Stomach (tissue), 19 donors: ENCODE measurements at places on chromosomes 11 and 22. TPM values are rescaled to one million over a fixed set of nuclear protein-coding genes. Genes with fewer than 3 reads are reported as not detected.

DNA sequence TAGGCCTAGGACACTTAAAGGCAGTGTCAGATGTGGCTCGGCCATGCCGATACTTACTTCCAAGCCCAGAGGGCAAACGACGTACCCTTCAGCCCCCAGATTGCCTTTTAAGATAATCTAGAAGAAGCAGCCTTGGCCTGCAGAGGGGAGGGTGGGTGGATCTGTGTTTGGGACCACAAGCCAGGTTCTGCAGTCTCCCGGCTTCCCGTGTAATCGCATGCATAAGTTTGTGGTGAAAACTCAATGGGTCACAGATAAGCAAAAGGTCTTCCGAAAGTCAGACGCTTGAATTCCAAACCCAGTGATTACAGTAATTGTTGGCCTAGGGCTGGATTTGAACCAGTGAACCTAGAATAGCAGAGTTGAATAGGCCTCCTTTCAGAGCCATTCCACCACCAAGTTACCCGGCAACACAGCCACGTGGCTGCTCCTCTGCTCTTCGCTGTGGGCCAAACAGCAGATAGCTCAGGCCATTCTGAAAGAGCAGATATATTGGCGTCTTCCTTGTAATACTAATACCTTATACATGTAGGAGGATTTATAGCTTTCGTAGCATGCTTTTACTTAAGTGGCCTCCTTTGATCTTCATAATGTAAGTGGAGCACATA lies 170.8 kb upstream of the CADM1 start:
- no peak overlapping the region for H3K4me3 ChIP-seq
- H3K27me3 ChIP-seq = no peaks in the 10 kb centered on the region
- no peaks in the 10 kb centered on the region for H3K36me3 ChIP-seq
- no peak overlapping the region for H3K27ac ChIP-seq
- no peaks in the 10 kb centered on the region for H3K4me1 ChIP-seq
- no peak for DNase-seq

DNA sequence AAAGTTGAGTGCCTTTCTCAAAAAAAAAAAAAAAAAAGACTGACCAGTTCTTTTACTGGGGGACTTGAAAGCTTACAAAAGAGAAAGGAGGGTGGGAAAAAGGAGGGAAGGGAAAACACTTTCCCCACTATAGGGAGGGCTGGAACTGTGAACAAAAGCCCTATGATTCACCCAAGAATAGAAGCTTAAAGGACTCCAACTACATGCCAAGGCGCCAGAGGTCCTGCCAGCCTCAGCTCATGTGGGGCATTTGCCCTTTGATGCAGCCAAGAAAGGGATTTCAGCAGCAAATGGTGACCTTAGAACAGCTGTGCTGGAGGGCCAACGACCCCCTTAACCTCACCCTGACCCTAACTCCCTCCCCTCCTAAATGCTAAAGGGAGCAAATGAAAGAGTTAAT lies 160.0 kb downstream of the NTM start:
- no peaks in the 10 kb centered on the region for H3K4me1 ChIP-seq
- peaks cover 1% of the 10 kb centered on the region for H3K27me3 ChIP-seq
- no peaks in the 10 kb centered on the region for H3K36me3 ChIP-seq
- H3K27ac ChIP-seq = no peak overlapping the region
- DNase-seq = peak; percentile 22

DNA sequence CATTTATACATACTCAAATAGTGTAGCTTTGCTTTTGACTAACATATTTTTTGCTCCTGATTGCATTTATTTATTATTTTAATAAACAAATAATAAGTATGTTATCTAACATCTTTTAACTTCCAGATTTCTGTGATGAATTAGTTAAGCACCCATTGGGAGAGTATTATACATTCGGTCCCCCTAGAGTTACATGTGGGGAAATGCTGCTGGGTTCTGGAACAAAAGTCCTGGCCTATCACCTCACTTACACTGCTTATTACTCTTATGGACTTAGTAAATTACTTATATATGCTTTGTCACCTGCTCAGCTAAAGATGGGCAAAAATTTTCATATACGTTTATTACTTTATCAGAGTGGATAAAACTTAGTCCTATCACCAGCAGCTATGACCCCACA lies 1163.0 kb downstream of the FAM181B start:
- H3K27me3 ChIP-seq = no peaks in the 10 kb centered on the region
- H3K4me1 ChIP-seq = no peaks in the 10 kb centered on the region
- no peak overlapping the region for H3K4me3 ChIP-seq
- no peak overlapping the region for H3K27ac ChIP-seq
- no peak for DNase-seq

DNA sequence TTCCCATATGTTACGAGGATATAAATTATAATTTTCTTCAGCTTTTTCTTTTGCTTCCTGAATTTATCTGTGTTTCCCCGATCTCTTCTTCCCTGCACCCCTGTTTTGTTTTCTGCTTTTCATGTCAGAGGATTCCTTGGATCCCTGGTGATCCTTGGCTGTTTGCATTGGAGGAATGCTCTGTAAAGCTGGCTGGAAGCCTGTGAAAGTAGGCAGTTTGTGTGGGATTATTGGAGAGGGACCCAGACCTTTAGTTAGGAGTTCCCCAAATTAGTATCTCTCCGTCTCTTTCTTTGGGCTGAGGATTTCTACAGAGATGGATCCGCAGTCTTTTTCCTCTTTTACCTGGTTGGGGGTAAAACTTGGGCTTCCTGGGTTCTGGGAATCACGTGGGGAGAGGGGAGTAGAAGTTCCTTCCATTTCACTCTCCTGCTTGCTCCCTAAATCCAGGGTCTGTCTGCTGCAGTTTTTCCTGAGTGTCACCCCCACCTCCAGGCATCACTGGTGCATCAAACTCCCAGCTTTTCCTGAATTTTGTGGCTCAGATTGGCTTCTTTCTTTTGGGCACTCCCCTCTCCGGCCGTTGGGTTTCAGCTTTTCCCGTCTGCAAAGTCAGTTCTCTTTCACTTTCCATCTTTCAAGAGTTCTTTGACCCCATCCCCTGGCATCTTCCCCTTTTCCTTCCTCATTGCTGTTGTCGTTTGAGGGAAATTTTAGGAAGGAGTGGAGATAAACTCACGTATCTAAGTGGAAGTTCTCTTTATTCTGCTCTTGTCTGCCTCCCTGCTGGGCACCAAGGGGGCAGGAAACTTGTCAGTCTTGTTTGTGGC lies 79.1 kb upstream of the ALX4 start:
- DNase-seq = no peak
- H3K4me3 ChIP-seq = no peak overlapping the region
- H3K27ac ChIP-seq = no peak overlapping the region
- H3K27me3 ChIP-seq = no peaks in the 10 kb centered on the region

GRCh38 chr11:60265373-60266214 lies 14.9 kb upstream of the MS4A4A start:
- no peaks in the 10 kb centered on the region for H3K36me3 ChIP-seq
- no peaks in the 10 kb centered on the region for H3K4me1 ChIP-seq
- no peak overlapping the region for H3K27ac ChIP-seq
- no peak overlapping the region for H3K4me3 ChIP-seq
- peak; percentile 55 for DNase-seq

The RBX1 gene
- 17.1 TPM for total RNA-seq

DNA sequence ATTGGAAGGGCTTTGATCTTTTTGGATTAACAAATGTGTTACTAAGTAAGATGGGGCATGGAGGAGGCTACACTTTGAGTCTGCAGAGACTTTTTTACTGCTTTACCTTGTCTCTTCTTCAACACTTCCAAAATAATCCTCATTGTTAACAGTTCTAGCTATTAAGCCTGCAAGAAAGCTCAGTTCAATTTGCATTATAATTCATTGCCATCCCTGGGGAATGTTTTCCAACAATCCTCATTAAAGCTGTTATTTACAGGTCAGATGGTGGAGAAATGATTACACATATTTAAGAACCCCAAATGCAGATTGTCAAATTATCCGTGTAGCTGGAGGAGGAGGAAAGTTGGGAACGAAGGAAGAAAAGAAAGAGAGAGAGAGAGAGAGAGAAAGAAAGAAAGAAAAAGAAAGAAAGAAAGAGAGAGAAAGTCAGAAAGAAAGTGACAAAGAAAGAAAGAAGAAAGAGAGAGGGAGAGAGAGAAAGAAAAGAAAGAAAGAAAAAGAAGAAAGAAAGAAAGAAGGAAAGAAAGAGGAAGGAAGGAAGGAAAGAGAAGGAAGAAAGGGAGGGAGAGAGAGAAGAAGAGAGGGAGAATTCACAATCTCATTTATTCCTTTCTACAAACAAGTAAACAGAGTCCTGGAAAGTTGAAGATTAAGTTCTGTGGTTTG lies 443.9 kb downstream of the INSC start:
- no peaks in the 10 kb centered on the region for H3K4me1 ChIP-seq
- no peaks in the 10 kb centered on the region for H3K36me3 ChIP-seq
- no peak overlapping the region for H3K4me3 ChIP-seq
- no peak overlapping the region for H3K27ac ChIP-seq
- DNase-seq = no peak

- H3K4me3 ChIP-seq = no peak overlapping the region
- no peaks in the 10 kb centered on the region for H3K36me3 ChIP-seq
- H3K27me3 ChIP-seq = no peaks in the 10 kb centered on the region
- no peak overlapping the region for H3K27ac ChIP-seq
- H3K4me1 ChIP-seq = no peaks in the 10 kb centered on the region
Observed at GRCh38 chr11:126929179-126930061, 71.2 kb downstream of the KIRREL3 start.

DNA sequence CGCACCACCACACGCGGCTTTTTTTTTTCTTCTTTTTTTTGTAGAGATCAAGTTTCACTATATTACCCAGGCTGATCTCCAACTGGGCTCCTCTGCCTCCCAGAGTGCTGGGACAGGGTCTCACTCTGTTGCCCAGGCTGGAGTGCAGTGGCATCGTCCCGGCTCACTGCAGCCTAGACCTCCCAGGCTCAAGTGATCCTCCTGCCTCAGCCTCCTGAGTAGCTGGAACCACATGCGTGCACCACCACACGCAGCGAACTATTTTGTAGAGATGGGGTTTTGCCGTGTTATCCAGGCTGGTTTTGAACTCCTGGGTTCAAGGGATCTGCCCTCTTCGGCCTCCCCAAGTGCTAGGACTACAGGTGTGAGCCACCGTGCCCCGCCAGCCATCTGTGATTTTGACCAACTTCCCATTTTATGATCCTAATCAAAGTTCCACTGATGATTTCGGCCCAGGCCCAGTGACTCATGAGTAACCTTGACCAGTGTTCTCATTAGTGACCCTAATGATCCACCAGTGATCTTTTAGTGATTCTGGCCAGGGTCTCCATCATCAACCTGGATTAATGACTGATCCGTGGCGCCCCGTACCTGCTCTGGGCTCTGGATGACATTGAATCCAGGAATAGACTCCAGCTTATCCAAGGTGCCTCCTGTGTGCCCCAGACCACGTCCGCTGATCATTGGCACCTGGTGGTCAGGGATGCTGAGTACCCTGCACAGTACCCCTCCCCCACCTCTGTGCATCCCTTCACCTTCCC lies 1.7 kb downstream of the TYMP start:
- H3K4me1 ChIP-seq = peaks cover 85% of the 10 kb centered on the region
- no peak overlapping the region for H3K4me3 ChIP-seq
- H3K27me3 ChIP-seq = no peaks in the 10 kb centered on the region
- peak overlapping the region; percentile 92 for H3K27ac ChIP-seq

GRCh38 chr11:77784572-77784971 lies 36.0 kb downstream of the RSF1 start:
- no peak overlapping the region for H3K4me3 ChIP-seq
- no peaks in the 10 kb centered on the region for H3K36me3 ChIP-seq
- no peak for DNase-seq
- H3K27me3 ChIP-seq = no peaks in the 10 kb centered on the region
- no peaks in the 10 kb centered on the region for H3K4me1 ChIP-seq

The MMP8 gene
- total RNA-seq = not detected

The NXPE2 gene
- total RNA-seq = 0.37 TPM

The SERPING1 gene
- 17.4 TPM for total RNA-seq

- H3K27me3 ChIP-seq = no peaks in the 10 kb centered on the region
- peak; percentile 26 for DNase-seq
- H3K4me1 ChIP-seq = peaks cover 5% of the 10 kb centered on the region
- no peak overlapping the region for H3K4me3 ChIP-seq
- no peaks in the 10 kb centered on the region for H3K36me3 ChIP-seq
Observed at GRCh38 chr11:19281041-19281440, 40.3 kb upstream of the E2F8 start.

DNA sequence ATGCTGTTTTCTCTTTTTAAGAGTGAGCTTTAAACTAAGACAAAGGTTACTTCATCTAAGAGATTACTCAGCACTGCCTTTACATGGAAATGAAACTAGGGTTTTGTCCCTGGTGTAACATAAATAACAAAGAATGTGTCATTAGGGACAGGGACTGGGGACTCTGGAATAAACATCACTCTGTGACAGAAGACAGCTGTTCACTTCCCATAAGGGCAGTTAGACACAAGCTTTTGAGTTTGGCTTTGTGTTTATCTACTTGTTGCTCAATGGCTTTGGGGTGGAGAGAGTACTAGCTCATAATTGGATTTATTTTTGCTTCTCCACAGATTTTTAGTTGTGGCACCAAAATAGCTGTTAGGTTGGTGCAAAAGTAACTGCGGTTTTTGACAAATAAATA lies 154.5 kb downstream of the OR4C45 start:
- no peaks in the 10 kb centered on the region for H3K36me3 ChIP-seq
- no peaks in the 10 kb centered on the region for H3K27me3 ChIP-seq
- no peak for DNase-seq
- H3K4me1 ChIP-seq = no peaks in the 10 kb centered on the region
- no peak overlapping the region for H3K4me3 ChIP-seq

The CARD10 gene
- total RNA-seq = 120 TPM

DNA sequence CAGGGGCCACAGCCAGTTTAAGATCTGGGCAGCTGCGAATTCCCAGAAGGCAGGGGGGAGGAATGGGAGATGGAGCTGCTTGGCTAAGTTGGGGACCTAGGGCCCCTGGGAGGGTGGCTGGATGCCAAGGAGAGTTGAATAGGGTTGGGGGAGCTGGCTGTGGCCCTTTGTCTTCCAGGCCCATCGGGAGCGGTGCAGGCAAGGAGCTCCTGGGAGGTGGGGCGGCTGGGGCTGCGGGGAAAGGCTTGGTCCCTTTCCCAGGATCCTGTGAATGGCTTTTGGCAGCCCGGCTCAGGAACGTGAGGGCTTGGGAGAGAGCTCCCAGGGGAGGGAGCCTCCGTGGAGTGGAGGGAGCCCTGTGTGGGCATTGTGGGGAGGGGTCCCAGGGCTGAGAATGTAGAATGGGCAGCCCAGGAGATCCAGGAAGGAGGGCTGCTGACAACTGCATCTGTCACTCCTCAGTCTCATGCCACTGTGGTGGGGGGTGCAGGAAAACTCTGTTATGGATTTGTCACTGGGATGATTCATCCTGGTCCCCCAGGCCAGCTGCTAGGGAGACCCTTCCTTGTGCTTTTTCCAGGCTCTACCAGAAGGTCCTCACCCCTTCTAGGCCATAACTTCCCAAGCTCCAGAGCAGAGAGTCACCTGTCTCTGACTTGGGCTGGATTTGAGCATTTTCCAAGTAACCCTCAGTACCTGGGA lies 6.0 kb downstream of the FREY1 start:
- H3K4me3 ChIP-seq = peak overlapping the region; percentile 46
- no peaks in the 10 kb centered on the region for H3K27me3 ChIP-seq
- peaks cover 37% of the 10 kb centered on the region for H3K36me3 ChIP-seq
- H3K4me1 ChIP-seq = peaks cover 21% of the 10 kb centered on the region
- DNase-seq = peak; percentile 55

The DAGLA gene
- 27.2 TPM for total RNA-seq
